Tibial nerve (tissue), 4 donors: ENCODE measurements at places on chromosomes 4 and X. TPM values are rescaled to one million over a fixed set of nuclear protein-coding genes. Genes with fewer than 3 reads are reported as not detected.

The ERVMER34-1 gene
- not detected for total RNA-seq

The TEX11 gene
- not detected for total RNA-seq

The SUPT20HL1 gene
- total RNA-seq: not detected

The ADAMTS3 gene
- 1.9 TPM for total RNA-seq

The CCDC149 gene
- total RNA-seq: 14.7 TPM

The MAGEH1 gene
- total RNA-seq: 62.7 TPM

The AMOT gene
- 22.1 TPM for total RNA-seq

The WDFY3 gene
- total RNA-seq: 105 TPM

The CACNA1F gene
- total RNA-seq: 1.0 TPM

The CXCL1 gene
- 2.7 TPM for total RNA-seq

The CYLC1 gene
- not detected for total RNA-seq

The LPAR4 gene
- 1.5 TPM for total RNA-seq

The CLDN24 gene
- total RNA-seq: not detected

The DUSP21 gene
- not detected for total RNA-seq

The C1QTNF7 gene
- 10.0 TPM for total RNA-seq

The NAP1L2 gene
- total RNA-seq: 3.3 TPM

The ANOS1 gene
- total RNA-seq: 11.1 TPM

The BBS12 gene
- total RNA-seq: 2.9 TPM

The SULT1E1 gene
- not detected for total RNA-seq

The SPIN2A gene
- 2.0 TPM for total RNA-seq

The ASMT gene
- total RNA-seq: not detected

The CXCL10 gene
- 1.2 TPM for total RNA-seq

The ARHGEF38 gene
- not detected for total RNA-seq

The ARHGEF6 gene
- total RNA-seq: 23.7 TPM

The TMEM31 gene
- not detected for total RNA-seq
